ENCODE measurements at places on chromosomes 6 and 20.

DNA sequence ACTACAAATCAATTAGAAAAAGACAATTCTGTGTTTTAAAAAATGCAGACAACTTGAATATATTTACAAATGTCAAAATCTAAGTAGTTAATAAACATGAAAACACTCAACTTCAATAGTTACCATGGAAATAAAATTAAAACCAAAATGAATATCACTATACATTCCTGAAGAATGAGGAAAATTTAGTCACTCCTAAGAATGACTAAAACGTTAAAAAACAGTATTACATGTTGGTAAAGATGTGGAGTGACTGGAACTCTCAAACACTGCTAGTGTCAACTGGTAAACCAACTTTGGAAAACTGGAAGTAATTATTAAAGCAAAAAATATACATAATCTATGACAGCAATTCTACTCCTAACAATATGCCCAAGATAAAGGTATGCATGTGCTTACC lies 36.3 kb downstream of the AHI1 start:
- no peak for DNase-seq

DNA sequence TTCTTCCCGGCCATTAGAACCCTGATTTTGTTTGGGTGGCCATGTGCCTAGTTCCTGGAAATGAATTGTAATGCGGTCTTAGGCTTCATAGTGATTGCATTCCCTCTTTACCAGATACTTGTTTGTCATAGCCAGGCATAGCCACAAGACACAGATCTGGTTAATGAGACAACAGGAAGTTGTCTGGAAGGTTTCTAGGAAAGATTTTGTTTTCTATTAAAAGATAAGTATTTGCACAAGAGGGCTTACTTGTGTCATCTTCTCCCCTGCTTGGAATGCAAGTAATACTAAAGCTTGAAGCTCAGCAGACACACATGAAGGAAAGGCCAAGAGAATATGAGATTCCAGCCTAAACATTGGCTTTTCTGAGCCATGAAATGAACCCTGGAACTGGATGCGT lies 12.9 kb downstream of the FARS2 start:
- no peak for DNase-seq

DNA sequence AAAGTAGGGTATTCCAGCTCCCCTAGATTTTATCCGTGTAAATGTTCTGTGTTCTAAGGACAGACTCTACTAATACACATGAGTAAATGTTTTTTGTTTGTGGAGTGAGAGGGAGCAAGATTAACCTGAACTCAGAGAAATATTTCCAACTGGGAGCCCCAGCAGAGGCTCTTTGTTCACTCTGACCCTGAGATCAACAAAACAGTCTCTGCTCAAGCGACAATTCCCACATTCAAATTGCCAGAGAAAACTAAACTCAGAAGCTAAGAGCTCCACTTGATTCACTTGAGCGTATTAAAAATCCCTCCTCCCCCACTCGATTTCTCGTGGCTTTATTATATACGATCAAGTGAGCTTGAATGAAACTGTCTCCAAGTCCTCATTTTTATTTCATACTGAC lies 413.9 kb upstream of the JARID2 start:
- no peak for DNase-seq

DNA sequence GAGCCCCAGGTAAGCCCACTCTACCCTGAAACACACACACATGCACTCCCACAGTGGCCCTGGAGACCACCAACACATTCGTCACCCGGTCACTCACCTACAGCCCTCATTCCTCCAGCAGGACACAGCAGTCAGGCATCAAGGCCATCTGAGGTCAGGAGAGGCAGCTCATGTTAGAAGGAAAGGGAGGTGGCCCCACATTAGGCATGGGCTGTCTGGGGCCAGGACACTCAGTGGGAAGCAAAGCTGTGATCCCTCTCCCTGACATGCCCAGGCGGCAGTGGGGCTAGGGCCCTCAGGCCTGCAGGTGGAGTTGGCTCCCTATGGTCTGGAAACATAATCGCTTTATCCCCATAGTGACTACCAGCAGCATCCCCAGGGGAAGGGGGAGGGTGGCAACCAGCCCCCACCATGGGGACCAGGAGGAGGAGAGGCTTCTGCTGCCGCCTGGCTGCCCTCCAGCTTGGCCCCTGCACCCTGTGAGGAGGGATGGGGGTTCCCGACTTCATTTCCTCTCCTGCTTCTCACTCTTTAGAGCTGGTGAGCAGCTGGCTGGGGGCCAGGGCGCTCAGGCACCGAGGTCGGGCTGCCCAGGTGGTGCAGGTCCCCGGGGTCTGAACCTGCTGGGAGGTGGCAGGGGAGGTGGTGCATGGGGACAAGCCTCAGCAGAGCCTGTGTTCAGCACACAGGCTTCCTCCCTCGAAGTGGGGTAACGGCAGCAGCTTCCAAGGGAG lies 76.6 kb upstream of the CST7 start:
- DNase-seq: no peak

- DNase-seq: no peak
These were observed at the start of gene LTA for GRCh38 chr6:31572041-31572911. TSS of gene LTA (plus strand) at chr6:31572289. CDS start at chr6:31572743, 454 bp downstream.

GRCh38 chr20:1383623-1384404 lies 9.0 kb downstream of the FKBP1A start:
- no peak for DNase-seq

DNA sequence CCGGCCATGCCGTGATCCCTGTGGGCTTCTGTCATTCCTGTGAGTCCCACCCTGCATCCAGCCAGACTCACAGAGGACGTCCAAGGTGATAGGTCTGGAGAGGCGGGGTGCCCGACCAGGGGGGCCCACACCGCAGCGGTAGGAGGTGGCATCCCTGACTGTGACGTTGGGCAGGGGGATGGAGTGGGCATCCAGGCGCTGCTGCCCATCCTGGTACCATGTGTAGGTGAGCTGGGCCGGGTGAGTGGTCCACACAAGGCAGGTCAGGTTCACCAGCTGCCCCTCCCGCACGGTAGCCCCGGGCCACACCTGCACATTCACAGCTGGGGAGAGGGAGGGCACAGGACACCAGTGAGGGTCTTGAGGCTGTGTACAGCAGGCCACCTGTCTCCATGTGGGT lies 11.6 kb upstream of the ADAM33 start:
- DNase-seq: no peak
